Prostate gland (tissue), 2 donors: ENCODE measurements at places on chromosomes 6 and 20.

- DNase-seq = no peak
These were observed 151.0 kb upstream of the SMLR1 start for GRCh38 chr6:130676077-130676772.

DNA sequence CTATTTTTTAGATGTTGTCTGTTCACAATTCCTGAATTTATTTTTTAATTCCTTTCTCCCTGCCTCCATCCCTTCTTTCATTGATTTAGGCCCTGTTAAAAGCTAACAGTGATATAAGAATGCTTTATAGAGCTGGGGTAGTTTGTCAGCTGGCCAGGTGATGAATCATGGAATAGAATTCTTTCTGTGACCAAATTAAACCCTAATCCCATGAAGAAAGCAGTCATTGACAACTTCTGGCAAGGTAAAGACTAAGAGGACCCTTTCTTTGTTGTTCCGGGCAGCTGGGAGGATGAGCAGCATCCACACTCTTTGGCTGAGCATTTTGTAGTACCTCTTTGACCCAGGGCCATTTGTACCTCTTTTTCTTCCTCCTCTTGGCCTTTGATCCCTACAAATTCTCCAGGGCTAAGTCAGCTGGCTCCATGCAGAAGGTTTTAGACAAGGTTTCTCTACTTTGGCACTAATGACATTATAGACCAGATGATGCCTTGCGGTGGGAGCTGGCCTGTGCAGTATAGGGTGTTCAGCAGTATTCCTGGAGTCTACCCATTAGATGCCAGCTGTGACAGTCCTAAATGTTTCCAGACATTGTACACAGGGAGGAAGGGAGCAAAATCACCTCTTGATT, 102.9 kb downstream of the SLX4IP start:
- no peak for DNase-seq

DNA sequence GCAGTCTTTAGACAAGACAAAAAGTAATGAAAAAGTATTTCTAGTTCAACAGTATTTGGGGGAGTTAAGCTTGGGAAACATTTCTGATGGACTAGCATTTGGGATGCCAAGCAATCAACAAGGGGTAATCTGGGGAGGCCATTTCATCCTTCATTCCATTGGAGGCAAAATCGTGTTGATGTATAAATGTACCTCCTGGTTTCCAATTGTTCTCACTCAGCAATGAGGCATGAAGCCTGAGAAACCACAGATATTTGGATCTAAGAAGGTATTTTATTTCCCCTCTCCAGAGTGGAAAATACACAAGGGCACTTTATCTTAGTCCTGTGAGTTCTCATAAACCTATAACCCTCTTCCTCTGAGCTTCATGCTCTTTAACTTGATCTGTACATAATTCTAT, 68.2 kb downstream of the TBX18 start:
- DNase-seq = no peak

DNA sequence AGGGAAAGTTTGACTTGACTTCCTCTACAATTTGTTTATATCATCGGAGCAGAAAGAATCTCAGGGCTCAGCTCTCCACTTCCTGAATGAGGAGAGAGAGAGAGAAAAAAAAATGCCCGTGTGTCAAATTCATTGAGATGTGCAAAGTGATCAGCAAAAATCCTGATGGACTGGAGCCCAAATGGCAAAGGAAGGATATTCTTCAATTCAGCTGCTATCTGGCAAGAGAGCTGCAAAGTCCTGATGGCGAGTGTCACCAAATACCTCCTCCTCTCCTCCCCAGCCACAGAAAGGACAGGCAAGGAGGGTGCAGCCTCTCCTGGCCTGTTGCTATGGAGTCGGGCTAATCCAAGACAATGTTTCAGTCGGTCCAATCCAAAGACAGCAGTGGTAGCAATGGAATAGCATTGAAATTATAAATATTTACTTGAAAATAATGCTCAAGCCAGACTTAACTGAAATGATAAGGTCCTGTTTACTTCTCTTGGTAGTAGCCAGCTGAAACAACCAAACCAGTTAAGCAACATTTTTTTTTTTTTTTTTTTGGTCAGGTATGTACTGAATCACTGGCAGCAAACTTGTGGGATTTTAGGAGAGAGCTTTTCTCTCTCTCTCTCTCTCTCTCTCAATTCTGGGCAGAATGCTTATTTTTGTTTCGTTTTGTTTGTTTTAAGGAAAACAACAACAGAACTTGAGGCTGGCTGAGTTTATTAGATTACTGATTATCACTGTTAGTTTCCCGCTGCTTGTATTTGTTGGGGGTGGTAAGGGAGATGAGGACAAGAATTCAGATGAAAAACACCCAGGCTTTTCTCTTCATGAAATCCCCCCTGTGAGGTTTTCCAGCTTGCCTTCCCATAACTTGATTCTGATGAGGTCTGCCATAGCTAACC, 204.2 kb downstream of the BCAS1 start:
- peak; percentile 72 for DNase-seq

DNA sequence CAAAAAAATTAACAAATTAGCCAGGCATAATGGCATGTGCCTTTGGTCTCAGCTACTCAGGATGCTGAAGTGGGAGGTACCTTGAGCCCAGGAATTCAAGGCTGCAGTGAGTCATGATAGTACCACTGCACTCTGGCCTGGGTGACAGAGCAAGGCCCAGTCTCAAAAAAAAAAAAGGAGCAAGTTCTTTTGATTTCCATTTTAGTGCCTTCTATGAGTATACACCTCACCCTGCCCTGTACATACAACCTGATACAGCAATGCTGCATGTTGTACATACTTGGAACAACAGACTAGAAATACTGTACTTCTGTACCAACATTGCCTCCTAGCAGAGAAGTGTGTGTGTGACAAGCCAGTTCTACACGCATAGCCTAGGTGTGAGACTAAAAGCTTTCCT, 97.3 kb upstream of the CARMIL1 start:
- DNase-seq = no peak

GRCh38 chr6:99559057-99559456, 9.4 kb downstream of the CCNC start:
- no peak for DNase-seq

- DNase-seq = no peak
These were observed 357.2 kb downstream of the CD83 start for GRCh38 chr6:14474816-14475215.

GRCh38 chr6:53320964-53321363, 27.8 kb downstream of the ELOVL5 start:
- DNase-seq = no peak
